Epithelial cell of proximal tubule (primary cell): ENCODE measurements at places on chromosomes 6 and 20.
A peak's percentile ranks its signal among the peaks of the same experiment; 100 is the strongest.

- no peak for DNase-seq
These were observed 295.9 kb upstream of the FERMT1 start for GRCh38 chr20:6418732-6419131.

GRCh38 chr6:50924758-50925157 lies 106.1 kb downstream of the TFAP2B start:
- no peak for DNase-seq

- DNase-seq, result peak; percentile 92
These were observed 190.0 kb downstream of the UBE3D start for GRCh38 chr6:82875573-82876185.

- DNase-seq, result no peak
These were observed 28.9 kb upstream of the NNAT start for GRCh38 chr20:37492096-37492625.

DNA sequence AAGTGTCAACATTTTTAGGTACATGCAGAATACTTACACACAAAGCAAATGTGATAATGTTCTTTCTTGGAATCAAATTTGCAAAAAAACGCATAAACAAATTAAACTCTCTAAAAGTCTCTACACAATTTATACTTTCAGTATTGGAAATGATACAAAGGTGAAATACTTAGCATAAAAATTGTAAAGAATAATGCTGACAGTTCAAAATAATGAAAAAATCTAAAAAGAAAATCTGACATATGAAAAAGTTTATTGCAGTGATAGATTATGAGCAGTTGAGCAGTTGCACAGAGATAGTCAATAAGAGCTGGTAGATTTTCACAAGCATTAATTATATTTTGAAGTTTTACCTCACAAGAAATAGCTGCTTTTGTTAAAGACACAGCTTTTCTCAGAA lies 1176.4 kb upstream of the EYS start:
- no peak for DNase-seq

GRCh38 chr6:33248643-33248931 lies 23.1 kb downstream of the VPS52 start:
- no peak for DNase-seq

GRCh38 chr20:44780226-44780625 lies 30.1 kb downstream of the RIMS4 start:
- no peak for DNase-seq

DNA sequence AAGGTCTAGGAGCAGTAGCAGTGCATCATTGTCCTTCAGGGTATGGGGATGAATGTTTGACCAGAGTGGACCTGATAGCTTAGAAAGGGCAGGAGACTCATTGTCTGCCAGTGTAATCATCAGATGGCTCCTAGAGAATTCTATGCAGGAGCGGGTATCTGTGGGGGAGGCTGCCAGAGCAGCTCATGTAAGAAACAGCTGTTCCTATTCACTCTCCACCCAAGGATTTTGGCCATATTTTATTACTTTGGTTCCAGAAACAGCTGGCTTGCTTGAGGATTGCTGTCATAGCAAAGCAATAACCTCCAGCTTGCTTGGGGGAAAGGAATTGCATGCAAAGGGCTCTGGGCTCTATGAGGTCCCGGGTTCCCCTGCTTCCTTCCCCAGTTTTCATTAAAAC lies 44.1 kb downstream of the RALY start:
- DNase-seq, result no peak

DNA sequence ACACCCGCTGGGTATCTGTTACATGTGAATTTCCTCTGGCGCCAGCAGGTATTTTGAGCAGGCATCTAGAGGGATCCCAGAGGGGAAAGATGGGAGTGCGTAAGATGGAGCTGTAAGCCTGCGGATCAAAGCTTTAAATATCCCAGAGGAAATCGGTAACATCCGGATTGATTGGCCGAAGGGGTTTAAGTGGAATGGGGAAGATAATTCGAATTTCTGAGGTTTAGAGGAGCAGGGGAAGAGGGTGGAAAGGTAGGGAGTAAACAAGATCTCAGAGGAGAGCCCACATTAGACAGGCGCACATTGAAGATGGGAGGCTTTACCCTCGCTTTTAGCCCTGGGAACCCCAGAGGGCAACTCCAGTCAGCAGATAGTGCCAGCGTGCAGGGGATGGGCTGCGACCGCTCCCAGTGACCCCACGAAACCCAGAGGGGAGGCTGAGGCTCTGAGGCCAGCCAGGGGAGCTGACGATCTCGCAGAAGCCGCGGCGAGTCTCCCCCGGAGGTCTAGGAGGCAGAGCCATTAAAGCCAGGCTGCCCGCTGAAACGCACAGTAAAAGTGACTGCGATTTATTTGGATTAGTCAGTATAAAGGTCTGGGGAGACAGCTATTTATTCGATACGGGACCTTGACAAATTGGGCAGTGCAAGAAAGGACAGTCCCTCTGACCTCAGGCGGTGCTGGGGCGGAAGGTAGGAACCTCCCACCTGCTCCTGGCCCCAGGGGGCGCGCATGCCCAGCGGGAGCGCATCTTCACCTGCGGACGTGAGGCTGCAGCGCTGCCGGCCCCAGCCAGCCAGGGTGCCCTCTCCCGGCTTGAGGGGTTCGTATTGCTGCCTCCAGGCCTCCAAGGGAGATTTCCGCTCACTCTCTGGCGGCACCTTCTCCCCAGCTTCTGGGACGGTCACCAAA lies 34.3 kb upstream of the TCF21 start:
- DNase-seq, result no peak

DNA sequence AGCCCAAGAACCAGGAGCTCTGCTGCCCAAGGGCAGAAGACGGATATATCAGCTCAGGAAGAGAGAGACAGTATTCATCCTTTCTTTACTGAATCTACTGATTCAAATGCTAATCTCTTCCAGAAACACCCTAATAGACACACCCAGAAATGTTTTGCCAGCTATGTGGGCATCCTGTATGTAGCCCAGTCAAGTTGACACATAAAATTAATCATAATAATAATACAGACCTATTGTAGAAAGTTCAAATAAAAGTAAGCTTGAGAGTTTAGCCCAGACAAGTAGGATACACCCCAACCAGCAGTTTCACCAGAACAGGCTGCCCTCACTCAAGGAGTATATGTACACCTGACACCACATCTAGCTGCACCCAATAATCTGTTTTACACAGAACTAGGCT lies 73.9 kb upstream of the VGLL2 start:
- no peak for DNase-seq

DNA sequence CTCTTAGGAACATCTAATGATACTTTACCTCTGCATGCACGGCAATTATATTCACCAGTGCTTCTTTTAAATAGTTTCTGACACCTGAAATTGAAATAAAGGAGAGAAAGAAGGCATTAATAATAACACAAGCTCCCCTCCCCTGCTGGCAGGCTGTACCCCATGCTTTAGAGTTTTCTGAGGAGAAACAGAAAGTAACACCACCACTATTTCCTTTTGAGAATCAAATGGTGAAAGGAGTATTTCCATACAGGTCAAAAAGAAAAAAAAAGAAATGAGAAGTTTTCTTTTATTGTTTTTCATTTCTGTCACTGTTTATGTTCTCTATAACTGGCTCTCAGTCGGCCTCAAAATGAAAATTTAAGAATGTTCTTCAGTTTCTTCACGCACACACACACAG lies 108.1 kb downstream of the IRF4 start:
- DNase-seq, result no peak

DNA sequence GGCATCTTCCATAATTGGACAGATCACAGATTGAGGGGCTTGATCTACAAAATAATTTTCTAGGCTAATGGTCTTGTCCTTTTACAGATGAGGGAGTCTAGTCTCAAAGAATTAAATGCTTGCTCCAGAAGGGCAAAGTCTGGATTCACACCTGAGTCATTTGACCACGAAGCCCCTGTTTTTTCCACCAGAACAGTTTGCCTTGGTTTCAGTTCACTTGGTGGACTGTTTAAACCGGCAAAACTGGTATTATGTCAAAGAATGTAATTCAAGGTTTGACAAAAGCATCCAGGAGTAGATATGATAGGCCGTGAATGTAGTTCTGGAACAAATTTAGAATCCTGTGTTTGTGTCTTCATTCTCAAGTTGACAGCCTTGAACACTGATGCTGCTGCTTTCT lies 3.3 kb downstream of the MYO6 start:
- no peak for DNase-seq

DNA sequence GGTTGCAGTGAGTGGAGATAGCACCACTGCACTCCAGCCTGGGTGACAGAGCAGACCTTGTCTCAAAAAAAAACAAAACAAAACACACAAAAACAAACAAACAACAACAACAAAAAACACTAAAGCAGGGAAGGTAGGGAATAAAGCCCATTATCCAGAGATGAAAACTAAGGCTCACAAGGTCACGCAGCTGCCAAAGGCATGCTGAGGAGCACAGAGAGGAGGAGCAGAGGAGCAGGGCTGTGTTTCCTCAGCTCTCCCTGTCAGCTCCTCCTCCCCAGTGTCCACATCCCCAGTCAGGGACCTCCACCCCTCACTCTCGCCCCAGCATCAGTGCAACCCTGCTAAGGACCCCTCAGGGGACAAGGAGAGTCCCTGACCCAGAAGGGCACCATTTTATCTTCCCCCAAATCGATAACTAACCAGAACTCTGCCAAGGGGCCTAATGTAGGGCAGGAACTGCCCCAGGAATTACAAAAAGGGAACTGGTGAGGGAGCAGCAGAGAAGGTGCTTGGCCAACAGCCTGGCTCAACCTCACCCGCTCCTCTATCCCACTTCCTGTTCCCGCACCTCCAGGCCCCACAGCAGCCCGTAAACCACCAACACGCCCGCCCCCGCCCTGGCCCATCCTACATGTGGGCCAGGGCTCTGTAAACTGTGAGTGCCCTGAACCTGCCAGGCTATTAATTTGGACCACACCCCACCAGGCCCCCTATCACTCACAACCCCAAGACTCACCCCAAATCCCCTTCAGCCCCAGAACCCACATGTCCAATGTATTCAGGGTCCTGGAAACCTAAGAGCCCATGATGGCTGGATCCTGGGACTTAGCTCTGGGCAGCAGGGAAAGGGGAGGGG lies 9.0 kb downstream of the TEAD3 start:
- DNase-seq, result no peak

- no peak for DNase-seq
These were observed 23.2 kb upstream of the RNF146 start for GRCh38 chr6:127243501-127243900.
